ENCODE measurements at places on chromosomes 1 and 21. TPM values are rescaled to one million over a fixed set of nuclear protein-coding genes. Genes with fewer than 3 reads are reported as not detected.

TSSK3 gene
- 0.34 TPM for total RNA-seq

HMGN1 gene
- total RNA-seq, result 328 TPM

C1orf185 gene
- total RNA-seq, result not detected

PSMB4 gene
- total RNA-seq, result 365 TPM

All from nasal cavity respiratory epithelium epithelial cell of viscerocranial mucosa (primary cell).